ENCODE measurements at places on chromosomes 16 and 17.
A peak's percentile ranks its signal among the peaks of the same experiment; 100 is the strongest.

GRCh38 chr17:49054342-49055092 is 57.3 kb downstream of the IGF2BP1 start:
- DNase-seq: no peak

- no peak for DNase-seq
Measured at GRCh38 chr16:11681556-11681955, 13.3 kb downstream of the SNN start.

DNA sequence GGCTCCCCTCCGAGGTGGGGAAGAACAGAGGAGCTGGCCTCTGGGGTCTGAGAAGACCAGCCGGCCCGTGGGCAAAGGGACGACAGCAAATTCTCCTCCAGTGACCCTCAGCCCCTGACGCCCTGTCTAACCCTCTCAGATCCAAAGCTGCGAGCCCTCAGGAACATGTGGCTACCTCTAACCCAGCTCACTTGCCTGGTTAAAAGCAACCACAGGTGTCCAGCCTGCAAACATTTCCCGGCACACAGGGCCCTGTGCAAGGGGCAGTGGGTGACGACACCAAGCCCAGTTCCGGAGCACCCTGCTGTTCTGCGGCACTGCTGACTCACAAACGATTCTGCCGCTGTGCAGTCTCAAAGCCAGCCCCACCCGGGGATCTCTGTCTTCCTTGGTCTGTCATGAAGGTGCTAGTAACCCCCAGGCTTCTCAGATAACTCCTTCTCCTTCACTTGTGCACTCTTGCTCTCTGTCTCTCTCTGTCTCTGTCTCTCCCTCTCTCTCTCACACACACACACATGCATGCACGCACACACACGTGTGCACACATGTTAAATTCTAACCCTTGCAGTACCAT is 23.0 kb downstream of the WNT3 start:
- no peak for DNase-seq

GRCh38 chr16:84552135-84552534 is 47.7 kb upstream of the MEAK7 start:
- DNase-seq: no peak

DNA sequence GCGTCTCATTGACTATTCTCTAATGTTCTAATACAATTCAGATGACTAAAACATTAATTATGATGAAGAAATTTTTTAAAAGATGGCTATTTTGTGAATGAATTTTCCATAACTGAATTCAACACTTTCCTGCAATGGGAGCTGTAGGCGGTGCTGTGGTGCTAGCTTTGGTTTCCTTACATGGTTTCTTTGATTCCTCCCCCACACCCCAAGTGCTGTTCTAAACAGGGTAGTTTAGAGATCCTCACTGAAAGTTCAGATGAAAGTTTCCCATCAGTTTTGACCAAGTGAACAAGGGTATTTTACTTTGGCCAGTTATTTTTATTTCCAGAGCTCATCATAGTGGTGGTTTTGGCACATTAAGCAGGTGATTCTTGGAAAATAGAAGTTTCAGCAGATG is 26.0 kb upstream of the MRC2 start:
- DNase-seq: no peak

DNA sequence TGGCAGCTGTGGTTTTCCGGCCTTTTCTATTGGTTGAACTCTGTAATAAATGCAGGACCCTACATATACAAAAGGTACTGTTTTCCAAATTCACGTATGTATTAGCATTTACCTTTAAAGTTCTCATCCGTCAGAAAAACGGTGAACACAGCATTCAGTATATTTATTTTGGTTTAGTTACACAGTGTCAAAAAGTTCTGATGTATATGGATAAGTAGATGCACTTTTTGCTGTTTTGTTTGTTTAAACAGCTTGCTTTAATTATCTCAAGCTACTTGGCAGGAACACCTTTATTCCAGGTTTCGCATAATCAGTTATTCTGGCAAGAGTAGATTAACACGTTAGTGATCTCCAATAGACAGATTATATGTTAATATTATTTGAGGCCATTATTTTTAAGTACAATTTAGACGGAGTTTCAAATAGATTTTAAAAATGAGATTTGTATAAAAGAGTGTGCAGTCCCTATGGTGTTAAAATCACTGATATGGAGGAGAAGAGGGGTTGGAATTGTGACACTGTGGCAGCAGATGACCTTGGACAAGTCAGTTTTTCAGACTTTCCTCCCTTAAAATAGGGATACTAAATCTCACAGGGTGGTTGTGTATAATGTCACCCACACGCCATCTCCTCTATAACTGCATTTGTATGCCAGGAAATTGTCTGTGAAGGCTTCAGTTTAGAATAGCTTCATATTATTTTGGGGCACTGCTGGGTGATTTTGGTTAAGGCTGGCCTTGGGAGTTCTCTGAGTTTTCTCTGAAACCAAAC is 2.1 kb downstream of the HERPUD1 start:
- DNase-seq: no peak

- no peak for DNase-seq
Measured at GRCh38 chr17:30300818-30301217, 9.1 kb upstream of the BLMH start.

DNA sequence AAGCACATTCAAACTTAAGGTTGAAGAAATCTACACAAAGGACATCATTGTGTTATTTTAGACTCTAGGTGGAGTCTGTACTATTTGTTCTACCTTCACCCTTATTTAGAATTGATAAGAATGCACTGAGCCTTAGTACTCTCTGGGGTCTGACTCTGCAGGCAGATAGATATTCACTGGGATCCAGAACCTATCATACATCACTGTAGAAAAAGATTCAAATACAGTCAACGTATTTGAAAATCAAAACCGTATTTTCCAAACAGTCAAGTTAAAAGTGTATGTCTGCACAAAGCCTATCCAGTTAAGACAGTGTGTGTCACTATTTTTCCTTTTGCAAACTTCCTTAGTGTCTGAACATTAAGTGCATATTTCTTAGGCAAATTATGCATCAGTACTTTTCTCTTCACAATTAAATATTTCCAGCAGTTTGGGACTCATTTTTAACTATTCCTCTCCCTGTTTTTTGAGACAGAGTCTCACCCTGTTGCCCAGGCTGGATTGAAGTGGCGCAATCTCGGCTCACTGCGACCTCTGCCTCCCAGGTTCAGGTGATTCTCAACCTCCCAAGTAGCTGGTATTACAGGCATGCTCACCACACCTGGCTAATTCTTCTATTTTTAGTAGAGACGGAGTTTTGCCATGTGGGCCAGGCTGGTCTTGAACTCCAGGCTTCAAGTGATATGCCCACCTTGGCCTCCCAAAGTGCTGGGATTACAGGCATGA is 22.3 kb downstream of the MOSMO start:
- no peak for DNase-seq

DNA sequence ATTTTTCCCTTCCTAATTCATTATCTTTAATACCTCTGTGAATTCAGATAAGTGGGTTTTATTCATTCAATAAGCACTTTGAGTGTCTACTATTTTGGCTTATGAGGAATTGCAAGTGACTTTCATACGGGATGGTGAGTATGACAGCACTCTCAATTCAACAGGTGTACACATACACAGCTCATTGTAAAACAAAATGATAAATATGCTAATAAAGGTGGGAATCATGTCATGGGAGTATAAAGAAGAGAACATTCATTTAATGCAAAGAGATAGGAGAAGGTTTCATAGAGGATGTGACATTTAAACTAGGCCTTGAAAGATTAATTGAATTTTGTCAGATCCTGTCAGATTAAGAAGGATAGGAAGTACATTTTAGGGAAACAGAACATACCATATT is 19.4 kb downstream of the NACA2 start:
- no peak for DNase-seq

- DNase-seq: no peak
Measured at GRCh38 chr17:70336411-70336810, 167.1 kb downstream of the KCNJ2 start.

DNA sequence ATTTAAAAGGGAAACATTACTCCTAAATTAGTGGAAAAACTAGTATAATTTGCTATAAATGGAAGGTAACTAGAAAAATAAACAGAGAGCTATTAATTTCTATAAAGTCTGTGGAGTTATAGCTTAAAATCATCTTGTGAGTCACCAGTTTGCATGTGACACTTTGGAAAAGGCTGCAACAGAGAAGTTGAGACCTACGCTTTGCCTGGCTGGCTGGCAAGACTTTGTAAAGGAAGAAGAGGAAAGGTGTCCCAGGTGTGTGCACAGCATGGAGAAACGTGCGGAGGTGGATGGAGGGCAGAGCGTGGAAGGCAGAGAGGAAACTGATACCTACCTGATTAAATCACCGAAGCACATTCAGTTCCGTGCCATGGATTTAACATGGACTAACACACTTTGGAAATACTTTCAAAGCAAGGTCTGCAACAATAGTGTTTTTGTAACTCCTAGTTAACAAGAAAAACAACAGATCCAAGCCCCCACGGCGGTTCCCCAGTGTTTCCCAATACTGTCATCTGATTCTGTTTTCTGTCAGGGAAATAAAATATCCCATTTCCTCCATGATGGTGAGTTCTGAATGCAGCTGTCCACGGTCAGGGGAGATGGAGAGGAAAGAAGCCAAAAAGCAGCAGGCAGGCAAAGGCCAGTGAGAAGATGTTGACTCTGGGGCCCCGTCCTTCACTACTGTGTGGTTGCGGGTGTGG is 134.8 kb downstream of the XYLT1 start:
- DNase-seq: no peak

DNA sequence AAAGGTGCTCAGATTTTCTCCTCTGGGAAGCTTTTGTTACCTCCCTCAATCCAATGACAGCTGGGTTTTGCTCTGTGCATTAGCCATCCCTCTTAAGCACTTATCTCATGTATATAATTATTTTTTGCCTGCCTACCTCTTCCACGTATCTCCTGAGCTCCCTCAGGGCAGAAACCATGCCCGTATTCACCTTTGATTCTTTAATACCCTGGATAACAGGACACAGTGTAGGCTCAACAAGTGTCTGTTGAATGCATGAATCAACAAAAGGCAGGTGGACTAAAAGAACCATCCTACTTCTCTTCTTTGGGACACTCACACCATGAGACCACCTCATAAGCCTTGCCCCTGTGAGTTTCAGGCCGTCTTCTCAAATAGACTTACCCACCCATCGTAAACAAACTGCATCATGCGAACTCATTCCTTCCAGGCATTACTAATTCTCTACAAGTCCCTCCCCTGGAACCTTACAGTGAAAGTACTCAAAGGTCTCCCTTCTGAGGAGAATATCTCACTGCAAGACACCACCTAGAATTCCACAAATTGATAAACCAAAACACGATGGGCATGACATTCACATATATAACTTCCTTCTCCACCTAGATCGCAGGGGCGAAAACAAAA is 3.2 kb downstream of the ARHGAP17 start:
- no peak for DNase-seq

- peak; percentile 37 for DNase-seq
Measured at GRCh38 chr17:42518046-42518754, 17.8 kb upstream of the NAGLU start.

DNA sequence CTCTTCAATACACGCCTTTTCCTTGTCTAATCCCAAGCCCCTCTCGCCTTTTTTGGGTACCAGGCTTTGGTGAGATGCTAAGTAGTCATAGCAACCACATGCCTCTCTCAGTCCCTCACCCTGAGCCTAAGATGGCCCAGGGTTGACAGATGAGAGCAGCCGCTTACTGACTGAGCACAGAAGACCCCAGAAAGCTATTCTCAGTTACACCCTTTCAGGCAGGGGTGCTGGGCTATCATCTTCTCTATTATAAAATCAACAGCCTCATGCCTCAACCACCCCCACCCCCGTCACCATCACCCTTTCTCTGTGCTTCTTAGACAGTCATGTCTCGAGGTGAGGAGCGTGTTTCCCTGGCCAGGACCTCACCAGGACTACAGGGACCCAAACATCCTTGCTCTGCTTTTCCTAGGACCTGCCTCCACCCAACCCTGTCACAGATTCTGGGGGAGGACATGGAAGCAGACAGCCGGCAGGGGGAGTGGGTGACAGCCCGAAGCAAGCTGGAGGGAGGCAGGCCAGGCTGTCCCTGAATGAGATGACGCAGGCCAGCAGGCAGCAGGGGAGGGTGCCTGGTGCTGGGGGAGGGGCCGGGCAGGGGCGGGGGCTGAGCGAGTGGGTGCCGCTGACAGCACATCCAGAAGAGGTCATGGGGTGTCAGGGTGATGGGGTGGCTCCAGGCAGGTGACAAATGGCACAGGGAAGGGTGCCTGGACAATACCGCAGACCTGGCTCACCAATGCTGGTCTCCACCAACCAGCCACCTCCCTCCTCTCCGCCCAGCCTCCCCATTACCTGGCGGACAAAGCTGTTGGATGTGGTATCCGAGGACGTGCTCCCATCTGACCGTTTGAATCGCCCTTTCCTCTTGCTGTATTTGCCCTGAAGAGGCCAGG is 3.1 kb downstream of the CACNB1 start:
- DNase-seq: no peak

DNA sequence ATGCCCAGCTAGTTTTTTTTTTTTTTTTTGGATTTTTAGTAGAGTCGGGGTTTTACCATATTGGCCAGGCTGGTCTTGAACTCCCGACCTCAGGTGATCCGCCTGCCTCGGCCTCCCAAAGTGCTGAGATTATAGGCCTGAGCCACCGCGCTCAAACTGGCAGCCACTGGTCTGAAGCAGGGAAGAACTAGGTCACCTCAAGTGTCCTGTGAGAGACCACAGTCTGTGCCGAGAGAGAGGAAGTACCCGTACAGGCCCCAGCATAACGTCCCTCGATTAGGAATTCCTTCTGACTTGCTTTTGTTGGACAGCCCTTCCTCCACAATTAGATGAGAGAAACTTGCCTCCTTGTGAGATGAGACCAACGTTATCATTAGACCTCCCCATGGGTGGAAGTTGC is 13.7 kb upstream of the CD300E start:
- DNase-seq: no peak

GRCh38 chr17:4836221-4836620 is 3.1 kb downstream of the MINK1 start:
- no peak for DNase-seq

GRCh38 chr17:4724650-4725049 is 6.6 kb upstream of the MED11 start:
- DNase-seq: no peak
